ENCODE measurements at places on chromosomes 7 and 10.
A peak's percentile ranks its signal among the peaks of the same experiment; 100 is the strongest.

GRCh38 chr10:14124941-14125340 is 205.8 kb downstream of the FRMD4A start:
- DNase-seq: no peak

- peak; percentile 72 for DNase-seq
These were observed 116.4 kb upstream of the NANOS1 start for GRCh38 chr10:118912961-118913600.

- no peak for DNase-seq
These were observed 276.6 kb downstream of the GPR158 start for GRCh38 chr10:25451401-25451800.

- DNase-seq: no peak
These were observed 99.5 kb upstream of the TNRC18 start for GRCh38 chr7:5523052-5523711.

- DNase-seq: no peak
These were observed 15.3 kb downstream of the GPRIN2 start for GRCh38 chr10:46541017-46541661.

DNA sequence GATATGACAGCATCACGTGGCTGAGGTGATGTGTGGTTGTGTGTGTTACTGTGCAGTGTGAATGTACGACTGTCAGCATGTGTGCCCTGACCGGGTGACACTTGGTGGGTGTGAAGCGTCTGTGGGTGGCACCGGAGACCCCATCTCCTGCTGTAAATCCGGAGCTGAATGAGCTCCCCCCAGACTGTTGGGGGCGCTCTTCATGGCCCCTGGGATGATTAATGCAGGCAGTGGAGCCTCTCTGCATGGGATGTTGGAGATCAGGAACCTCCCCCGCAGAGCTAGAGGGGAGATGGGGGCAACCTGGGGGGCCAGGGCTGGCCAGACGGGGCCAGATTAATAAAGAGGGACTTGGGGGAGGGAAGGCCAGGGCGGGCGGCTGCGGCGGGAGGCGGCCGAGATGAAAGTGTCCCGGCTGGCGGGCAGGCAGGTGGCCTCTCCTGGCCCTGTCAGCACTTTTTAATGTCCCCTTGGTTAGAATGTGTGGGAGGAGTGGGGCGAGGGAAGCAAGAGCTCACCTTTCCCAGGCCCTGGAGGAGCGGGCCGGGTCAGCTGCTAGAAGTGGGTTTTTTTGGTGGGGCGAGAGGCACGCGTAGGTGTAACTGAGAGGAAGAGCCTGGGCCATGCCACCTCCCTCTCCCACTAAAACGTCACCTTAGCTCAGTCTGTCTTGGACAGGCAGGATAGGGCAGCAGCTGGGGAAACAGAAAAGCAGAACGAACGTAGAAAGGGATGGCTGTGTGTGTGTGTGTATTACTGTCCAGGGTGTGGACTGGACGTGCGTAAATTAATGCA is 34.1 kb downstream of the HIF1AN start:
- DNase-seq: peak; percentile 31

DNA sequence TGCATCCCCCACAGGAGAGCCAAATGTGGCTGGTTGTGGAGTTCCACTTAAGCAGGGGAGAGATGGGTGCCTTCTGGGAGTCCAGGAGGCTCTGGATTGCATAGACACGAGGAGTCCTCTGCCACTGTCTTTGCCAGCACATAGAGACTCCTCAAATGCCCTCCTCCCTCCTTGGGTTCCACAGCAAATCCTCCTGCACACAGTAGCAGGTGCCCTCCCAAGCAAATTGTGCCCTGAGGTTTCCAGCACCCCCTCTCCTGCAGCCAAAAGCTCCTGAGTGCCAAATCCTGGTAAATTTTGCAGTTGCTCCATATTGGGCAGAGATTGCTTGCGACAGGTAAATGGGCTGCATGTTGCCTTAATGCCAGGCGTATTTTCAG is 5.8 kb downstream of the EVX1 start:
- peak; percentile 55 for DNase-seq

- no peak for DNase-seq
These were observed 12.0 kb upstream of the HHEX start for GRCh38 chr10:92677708-92678107.

DNA sequence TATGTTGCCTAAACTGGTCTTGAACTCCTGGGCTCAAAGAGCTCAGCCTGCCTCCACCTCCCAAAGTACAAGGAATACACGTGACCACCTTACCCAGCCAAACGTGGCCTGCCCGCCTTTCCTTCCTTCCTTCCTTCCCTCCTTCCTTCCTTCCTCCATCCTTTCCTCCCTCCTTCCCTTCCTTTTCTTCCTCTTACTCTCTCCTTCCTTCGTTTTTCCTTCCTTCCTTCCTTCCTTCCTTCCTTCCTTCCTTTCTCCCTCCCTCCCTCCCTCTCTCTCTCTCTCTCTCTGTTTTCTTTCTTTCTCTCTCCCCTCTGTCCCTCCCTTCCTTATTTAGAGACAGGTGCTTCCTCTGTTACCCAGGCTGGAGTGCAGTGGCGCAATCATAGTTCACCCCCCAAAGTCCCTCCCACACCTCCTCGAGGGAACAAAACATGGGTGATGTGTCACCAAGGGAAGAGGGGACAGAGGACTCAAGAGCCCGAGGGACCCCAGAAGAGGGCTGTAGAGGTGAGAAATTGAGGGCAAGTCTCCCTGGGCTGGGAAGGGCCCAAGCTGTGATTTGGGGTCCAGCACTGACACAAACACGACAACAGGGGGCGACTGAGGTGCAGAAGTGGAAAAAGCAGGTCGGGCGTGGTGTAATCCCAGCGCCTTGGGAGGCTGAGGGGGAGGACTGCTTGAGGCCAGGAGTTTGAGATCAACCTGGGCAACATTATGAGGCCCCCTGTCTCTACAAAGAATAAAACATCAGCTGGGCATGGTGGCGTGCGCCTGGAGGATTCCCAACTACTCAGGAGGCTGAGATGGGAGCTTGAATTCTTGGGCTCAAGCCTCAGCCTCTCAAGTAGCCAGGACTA is 28.1 kb downstream of the EPHB4 start:
- peak; percentile 93 for DNase-seq

- no peak for DNase-seq
These were observed 1.9 kb upstream of the HOXA5 start for GRCh38 chr7:27145165-27145913.

- DNase-seq: no peak
These were observed 57.2 kb upstream of the ECHDC3 start for GRCh38 chr10:11684717-11685645.

DNA sequence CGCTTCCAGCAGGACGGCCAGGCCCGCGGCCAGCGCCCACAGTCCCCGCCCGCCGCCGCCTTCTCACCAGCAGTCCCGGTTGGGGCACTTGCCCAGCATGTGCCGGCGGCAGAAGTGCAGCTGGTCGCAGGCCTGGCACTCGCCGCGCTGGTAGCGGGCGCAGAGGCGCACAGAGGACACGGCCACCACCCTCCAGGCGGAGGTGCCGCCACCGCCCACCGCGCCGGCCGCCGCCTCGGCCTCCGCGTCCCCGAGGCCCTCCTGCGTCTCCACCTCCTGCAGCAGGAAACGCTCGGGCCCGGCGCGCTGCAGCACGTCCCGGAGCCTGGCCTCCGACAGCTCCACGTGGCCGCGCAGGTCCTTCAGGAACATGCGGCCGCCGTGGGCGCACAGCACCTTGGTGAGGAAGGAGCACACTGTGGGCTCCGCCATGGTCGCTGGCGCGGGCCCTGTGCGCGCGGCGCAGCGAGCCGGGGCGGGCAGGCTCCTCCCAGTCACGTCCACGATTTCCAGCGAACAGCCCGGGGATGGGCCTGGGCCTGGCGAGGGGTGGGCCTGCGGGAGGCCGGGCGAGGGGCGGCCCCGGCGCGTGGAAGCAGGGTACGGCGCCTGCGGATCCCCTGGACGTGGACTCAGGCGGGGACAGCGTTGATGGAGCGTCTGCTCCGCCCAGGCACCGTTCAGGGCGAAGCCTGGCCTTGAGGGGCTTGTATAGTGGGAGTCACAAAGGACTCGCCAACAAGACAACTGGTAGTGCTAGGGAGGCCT is at the start of gene ZC3HAV1L:
ZC3HAV1L (minus strand) TSS at position 457 of the 768 bp plus-strand sequence; CDS start at position 432, 25 bp downstream.
- no peak for DNase-seq

DNA sequence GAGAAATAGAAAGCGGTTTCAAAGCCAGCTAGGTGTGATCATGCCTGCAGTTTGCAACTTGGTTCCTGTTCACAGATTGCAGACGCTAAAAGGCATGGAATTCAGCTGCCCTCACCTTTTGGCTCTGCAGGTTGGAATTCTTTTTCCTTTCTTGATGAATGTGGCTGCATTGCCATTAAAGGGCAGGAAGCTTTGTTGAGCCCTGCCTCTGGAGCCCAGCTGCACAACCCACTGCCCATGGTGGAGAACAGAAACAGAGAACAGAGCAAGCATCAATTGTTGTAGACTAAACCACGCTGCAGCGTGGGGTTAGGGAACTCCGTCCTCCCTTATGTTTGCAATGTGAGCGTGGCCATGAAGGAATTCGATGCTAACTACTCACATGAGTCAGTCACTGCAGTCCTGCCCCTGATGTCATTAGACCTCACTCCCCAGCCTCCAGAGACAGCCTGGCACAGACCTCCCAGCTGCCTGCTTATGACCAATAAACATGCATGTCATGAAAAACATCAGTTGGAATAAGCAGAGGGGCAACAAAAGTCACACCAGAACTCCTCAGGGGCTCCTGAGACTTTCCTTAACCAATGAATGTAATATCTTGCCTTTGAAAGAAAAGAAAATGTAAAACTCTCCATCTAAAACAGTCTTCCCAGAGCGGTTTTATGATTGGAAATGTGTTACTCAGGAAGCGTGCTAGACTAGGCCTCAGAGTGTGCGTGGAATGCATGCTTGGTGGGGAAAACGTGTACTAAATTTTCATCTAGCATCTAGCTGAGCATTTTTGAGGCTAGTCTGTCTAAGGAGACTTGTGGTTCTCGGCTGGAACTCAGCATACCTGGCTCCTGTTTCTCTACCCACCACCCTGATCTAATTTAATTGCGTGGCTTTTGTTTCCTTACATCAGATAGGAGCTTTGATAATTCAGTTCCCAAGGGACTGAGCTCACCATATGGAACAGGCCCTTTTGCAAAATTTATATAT is 232.2 kb downstream of the KIAA1217 start:
- DNase-seq: no peak

- DNase-seq: no peak
These were observed 24.2 kb downstream of the PIP4K2A start for GRCh38 chr10:22690158-22690557.

All from esophagus muscularis mucosa (tissue), 4 donors.